ENCODE measurements at places on chromosomes 12 and 14. TPM values are rescaled to one million over a fixed set of nuclear protein-coding genes. Genes with fewer than 3 reads are reported as not detected.
A peak's percentile ranks its signal among the peaks of the same experiment; 100 is the strongest.

The ZNF891 gene
- total RNA-seq, result 1.8 TPM

DNA sequence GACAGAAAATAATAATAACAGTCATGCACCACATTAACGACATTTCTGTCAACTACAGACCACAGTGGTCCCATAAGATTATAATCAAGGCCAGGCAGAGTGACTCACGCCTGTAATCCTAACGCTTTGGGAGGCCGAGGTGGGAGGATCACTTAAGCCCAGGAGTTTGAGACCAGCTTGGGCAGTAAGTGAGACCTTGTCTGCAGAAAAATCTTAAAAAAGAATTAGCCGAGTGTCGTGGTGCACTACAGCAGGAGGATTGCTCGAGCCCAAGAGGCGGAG is 8.6 kb downstream of the NAB2 start:
- no peak for DNase-seq

DNA sequence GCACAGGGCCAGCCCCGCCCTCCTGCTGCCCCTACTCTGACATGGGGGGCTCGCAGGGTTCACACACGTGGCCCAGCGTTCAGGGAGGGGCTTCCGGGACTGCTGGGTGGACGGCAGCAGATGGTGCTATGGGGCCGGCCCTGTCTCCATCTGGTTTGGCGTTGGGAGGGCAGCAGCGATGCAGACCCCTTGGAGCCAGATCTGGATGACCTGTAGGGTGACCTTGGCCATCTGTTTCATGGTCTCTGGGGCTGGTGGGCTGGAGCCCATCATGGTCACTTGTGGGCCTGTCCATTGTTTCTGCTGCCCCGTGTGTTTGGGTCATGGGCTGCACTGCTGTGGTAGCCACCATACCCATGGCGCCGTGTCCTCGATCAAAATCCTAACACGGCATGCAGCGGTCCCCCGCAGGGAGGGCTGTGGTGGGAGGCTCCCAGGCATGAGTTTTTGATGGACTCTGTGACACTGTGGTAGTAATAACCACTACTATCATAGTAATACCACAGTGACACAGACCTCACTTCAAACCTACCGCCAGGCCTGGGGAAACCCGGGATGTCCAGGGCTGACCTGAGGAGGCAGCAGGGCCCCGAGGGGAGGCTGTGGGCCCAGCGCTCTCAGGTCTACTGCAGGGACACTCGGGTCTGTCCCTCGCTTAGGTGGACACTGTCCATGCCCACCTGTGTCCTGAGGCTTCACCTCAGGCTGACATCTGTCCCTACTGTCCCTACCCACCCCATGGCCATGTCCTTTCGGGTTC is 359.4 kb downstream of the TMEM121 start:
- DNase-seq, result no peak

The ZBTB25 gene
- 11.1 TPM for total RNA-seq

DNA sequence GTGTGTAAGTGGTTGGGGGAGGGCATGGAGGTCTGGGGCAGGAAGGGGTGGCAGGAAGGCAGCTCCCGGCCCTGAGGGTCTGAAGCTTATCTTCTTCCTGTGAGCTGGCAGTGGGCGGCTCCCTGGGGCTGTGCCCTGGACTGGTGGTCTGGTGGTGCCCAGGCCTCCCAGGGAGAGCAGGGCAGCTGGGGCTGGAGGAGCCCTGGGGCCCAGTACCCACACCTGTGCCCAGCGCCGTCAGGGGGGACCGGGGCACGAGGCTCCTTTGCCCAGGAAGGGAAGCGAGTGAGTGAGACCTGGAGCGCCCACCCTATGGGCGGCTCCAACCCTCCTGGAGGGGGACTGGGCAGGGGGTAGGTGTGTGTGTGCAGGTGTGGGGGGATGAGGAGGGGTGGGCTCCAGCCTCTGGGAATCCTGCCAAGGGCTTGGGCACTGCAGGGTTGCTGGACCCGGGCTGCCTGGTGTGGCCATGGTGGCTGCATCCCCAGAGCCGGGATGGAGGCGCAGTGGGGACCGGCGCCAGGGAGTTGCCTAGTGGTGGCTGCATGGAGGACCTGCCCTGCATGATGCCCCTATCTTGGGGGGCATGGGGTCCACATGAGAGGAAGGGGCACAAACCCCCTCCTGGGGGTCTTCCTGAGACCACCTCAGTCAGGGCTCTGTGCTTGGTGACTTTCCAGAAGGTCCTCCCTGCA is 353.6 kb downstream of the TMEM121 start:
- DNase-seq, result no peak

- DNase-seq, result no peak
Observed at GRCh38 chr14:60508707-60509437, at the start of gene SIX6. TSS of gene SIX6 (plus strand) at chr14:60509146. CDS start at chr14:60509399, 253 bp downstream.

- no peak for DNase-seq
Observed at GRCh38 chr12:92216092-92216491, 70.4 kb upstream of the BTG1 start.

DNA sequence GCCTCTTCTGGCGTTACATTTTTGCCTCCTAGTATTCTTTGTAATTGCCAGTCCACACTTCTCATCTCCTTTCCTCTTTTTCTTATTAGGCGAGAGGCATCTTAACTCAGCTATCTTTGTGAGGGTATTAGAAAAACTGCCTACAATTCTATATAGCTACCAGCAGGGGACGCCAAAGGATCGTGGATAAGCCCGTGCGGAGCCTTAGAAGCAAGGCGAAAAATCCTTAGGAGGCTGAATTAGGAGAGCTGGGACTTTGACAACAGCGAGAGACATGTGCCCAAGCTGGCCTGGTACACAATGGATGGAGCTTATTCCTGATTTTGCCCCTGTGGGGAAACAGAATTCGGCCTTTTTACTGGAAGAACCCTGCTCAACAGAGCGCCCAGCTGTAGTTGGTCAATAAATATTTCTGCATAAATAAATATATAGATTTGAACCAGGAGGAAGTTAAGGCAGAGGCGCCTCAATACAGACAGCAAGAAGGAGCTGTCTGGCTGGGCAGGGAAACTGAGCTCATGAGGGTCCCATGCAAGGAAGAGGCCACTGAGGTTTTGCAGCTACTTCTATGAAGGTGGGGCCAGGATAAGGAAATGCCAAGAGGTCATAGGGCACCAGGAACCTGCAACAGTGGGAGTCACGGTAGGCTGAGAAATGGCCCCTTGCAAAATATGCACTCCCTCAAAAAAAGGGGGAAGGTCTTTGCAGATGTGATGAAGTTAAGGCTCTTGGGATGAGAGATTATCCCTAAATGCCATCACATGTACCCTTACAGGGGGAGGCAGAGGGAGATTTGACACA is 14.6 kb upstream of the RBM19 start:
- DNase-seq, result peak; percentile 83

DNA sequence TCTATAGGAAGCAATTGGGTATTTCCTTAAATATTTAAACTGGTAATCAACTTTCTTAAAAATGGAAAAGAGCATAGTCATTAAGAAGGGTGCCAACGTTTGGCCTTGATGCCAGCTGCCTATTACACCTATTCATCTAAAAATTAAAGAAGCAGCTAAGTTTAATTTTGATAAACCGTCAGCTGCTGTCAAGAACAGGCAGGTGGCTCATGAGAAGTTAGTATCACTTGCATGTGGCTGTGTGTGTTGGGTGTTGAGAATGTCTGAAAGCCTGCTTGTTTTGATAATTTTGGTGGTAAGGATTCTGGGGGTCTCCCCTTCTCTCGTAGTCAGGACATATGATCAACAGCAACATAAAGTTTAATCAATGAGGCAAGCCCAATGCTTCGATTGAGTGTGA is 6.5 kb downstream of the GLRX5 start:
- no peak for DNase-seq

DNA sequence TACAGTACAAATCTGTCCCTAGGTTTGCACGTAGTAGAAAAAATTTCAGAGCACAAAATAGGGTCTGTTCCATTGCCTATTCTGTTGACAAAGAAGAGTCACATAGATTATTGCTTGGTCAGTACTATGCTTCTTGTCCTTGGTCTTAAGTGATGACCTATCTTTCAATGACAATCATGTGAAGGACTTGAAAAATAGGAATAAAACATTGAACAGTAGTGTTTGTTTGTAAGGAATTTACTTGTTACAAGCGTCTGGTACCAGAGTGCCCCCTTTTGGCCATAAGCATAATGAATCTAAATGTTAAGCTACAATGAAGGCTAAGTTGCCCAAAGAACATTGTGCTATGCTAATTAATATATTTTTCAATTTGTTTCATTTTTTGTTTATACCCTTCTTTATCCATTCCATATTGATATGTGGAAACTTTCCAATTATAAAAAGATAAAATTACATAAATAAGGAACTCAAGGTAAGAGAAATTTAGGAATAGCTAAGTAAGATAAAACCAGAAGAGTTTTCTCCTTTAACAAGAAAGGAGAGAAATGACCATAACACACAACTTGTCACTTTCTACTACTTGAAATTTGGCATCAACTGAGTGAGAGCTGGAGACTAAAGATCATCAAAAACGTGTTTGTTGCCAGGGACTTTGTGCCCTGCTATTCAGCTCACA is 204.7 kb downstream of the EPS8 start:
- DNase-seq, result peak; percentile 91

DNA sequence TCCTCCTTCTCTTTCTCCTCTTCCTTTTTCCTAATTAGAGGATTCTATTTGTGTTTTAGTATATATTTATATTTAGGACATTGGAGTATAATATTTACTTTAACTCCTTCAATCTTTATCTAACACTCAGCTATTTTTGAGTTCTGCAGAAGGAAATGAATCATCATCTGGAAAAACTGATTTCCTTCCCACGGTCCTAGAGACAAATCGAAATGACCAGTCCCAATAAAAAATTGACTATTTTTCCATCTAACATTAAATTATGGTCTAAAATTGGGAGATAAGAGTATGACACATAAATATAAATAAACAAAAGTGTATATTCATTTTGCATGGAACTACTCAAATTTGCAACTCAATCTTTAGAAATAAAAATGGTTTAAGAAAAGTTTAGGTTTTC is 167.4 kb downstream of the TMTC3 start:
- peak; percentile 74 for DNase-seq

GRCh38 chr12:106480251-106480650 is 102.6 kb upstream of the RFX4 start:
- no peak for DNase-seq

DNA sequence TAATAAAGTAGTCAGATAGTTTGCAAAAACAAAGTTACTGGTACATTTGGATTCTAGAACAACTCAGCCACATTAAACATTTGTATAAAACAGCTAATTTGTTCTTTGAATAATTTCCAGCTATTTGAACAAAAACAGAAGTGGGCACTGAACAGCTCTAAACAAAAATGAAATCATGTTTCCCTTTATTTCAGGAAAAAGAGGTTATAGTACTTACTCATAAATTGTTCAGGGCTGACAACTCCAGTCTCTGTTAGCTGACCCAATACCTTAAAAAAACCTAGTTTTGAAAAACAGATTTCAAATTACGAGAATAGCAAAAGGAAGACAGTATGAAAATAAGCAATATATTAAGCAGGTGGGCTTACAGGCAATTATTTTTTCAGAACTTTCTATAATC is 8.2 kb downstream of the GNPNAT1 start:
- DNase-seq, result no peak

DNA sequence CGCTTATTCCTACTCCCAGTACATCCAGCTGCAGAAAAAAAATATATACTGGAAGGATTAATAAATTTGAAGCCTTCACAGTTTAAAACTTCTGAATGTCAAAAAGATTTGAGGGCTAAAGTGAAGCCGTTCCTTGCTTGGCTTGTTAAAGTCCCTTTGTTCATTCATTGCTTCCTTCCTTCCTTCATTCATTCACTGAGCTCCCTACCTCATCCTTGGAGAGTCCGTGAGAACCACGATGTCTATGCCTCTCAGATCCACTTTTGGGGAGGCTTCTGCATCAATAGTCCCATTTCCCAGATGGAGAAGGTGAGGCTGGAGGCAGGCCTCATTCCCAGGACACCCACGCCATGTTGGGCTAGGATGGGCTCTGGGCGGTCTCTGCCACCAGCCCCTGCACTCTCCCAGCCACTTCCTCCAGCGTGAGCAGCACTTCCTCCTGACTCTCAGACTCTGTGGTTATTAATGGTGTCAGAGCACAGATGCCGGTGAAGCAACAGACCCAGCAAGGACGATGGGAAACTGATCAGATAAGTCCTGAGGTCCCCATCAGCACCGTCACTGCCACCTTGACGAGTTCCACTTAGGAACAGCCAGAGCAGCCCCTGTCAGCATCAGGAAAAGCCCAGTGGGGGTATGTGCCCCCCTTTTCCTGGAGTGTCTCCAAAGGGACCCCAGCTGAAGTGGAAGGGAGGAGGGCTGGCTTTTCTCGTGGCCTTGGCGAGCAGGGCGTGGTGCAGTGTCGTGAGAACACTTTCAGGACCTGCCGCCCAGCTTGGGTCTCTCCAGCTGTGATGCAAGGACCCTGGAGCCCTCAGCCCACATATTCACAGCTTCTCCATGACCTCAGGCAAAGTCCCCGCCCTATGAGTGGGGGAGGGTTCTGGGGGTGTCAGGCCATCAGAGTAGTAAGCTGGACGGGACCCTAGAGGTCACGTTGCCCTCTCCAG is 21.2 kb downstream of the ASB2 start:
- DNase-seq, result no peak

- DNase-seq, result peak; percentile 13
Observed at GRCh38 chr14:33756833-33757232, 194.0 kb downstream of the EGLN3 start.

- no peak for DNase-seq
Observed at GRCh38 chr14:81313200-81313599, 86.9 kb downstream of the STON2 start.

- DNase-seq, result peak; percentile 84
Observed at GRCh38 chr14:60090864-60091519, 731 bp upstream of the PCNX4 start.

GRCh38 chr12:97275256-97275655 is 187.3 kb upstream of the RMST start:
- DNase-seq, result no peak

The AGAP2 gene
- 0.27 TPM for total RNA-seq

The MANSC1 gene
- total RNA-seq, result 10.9 TPM
